ENCODE measurements at places on chromosomes 5 and 9.

GRCh38 chr5:32042551-32042961, 131.6 kb downstream of the GOLPH3 start:
- peaks cover 11% of the 10 kb centered on the region for H3K4me1 ChIP-seq
- no peaks in the 10 kb centered on the region for H3K27me3 ChIP-seq
- DNase-seq: no peak
- no peak overlapping the region for H3K27ac ChIP-seq
- H3K4me3 ChIP-seq: no peak overlapping the region

- H3K27ac ChIP-seq: no peak overlapping the region
- no peaks in the 10 kb centered on the region for H3K27me3 ChIP-seq
- H3K4me1 ChIP-seq: peaks cover 13% of the 10 kb centered on the region
- peaks cover 25% of the 10 kb centered on the region for H3K36me3 ChIP-seq
- no peak overlapping the region for H3K4me3 ChIP-seq
Observed at GRCh38 chr9:93603011-93603410, 26.6 kb downstream of the PHF2 start.

DNA sequence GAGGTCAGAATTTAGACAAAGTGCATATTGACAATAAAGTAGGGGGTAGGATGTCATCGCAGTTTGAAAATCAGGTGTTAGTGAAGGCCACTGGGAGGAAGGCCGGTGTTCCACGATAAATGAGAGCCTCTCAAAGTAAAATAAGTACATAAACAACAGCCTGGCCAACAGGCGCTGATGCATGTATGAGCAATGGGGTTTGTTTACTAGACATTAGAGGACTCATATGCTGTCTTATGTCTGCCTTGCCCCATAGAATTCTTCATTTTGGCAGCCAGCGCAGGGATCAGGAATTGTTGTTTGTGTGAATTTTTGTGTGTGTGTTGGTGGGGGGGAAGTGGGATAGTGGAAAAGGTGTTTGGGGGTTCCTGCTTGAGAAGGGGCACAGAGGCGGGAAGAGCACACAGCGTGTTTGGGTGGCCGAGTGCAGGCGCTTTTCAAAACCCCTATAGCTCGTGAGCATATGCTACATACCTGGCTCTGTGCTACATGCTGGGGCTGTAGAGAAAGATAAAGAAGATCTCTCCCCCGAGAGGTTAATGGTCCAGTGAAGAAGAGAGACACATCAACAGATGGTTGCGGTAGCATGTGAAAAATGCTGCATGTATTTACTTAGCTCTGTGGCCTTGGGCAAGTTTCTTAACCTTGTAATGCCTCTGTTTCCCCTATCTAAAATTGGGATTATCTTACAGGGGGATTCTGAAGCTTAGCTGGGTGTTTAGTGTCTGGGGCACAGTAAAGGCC, 11.5 kb downstream of the SNX30 start:
- peaks cover 7% of the 10 kb centered on the region for H3K36me3 ChIP-seq
- no peak for DNase-seq
- peaks cover 14% of the 10 kb centered on the region for H3K4me1 ChIP-seq
- no peak overlapping the region for H3K4me3 ChIP-seq
- H3K27me3 ChIP-seq: no peaks in the 10 kb centered on the region

DNA sequence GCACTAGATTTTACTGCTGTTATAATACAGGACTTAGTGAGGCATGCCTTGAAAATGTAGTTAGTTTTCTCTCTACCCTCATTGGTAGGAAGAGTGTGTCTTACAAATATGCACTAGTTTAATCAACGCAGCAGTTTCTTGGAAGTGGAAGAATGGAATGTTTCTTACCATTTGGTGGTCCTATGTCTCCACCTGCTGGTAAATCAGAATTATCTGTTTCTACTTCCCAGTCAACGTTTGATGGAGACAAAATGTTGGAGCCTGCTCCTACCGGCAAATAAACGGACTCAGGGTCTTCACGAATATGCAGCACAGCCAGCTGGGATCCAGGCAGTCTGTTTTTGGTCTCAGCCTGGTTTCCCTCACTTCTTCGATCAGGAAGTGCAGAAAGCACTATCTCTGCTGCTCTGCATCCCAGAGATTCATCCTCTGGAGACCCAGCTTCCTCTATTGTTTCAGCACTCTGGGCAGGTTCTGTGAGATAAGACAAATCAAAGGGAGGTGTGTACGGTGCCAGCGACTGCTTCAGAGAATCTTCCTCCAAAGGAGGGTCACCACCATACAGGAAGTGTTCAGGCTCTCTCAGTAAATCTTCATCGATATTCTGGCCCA, 59.5 kb upstream of the PCA3 start:
- DNase-seq: no peak
- H3K4me1 ChIP-seq: peaks cover 16% of the 10 kb centered on the region
- H3K27ac ChIP-seq: no peak overlapping the region
- H3K27me3 ChIP-seq: peaks cover 50% of the 10 kb centered on the region
- H3K4me3 ChIP-seq: no peak overlapping the region

DNA sequence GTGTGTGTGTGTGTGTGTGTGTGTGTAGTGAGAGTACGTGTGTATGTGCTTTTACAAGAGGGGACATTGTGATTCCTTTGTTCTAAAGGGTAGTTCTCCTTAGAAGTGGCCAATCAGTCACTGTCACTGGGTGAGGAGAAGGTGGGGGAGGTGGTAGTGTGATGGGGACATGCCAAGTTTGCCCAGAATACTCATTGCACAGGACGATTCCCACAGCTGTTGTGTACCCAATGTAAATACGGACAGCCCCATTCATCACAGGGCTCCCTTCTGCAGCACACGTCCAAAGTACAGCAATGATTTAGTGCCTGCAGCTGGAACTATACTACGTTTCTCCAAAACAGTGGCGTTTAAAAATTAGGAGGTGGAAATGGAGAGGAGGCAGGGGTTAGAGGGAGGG, 287.8 kb downstream of the TLR4 start:
- DNase-seq: no peak
- no peak overlapping the region for H3K4me3 ChIP-seq

- H3K27ac ChIP-seq: no peak overlapping the region
- no peaks in the 10 kb centered on the region for H3K36me3 ChIP-seq
- no peak for DNase-seq
- peaks cover 4% of the 10 kb centered on the region for H3K27me3 ChIP-seq
Observed at GRCh38 chr9:20294046-20294750, 328.1 kb downstream of the MLLT3 start.

GRCh38 chr9:120454467-120454866, 125.5 kb downstream of the CDK5RAP2 start:
- no peak overlapping the region for H3K27ac ChIP-seq
- no peaks in the 10 kb centered on the region for H3K27me3 ChIP-seq
- DNase-seq: no peak
- peaks cover 3% of the 10 kb centered on the region for H3K4me1 ChIP-seq
- no peak overlapping the region for H3K4me3 ChIP-seq

- peaks cover 2% of the 10 kb centered on the region for H3K27me3 ChIP-seq
- H3K4me1 ChIP-seq: peaks cover 8% of the 10 kb centered on the region
- no peak overlapping the region for H3K27ac ChIP-seq
- DNase-seq: no peak
- no peaks in the 10 kb centered on the region for H3K36me3 ChIP-seq
Observed at GRCh38 chr9:129724456-129725190, 28.2 kb downstream of the PTGES start.

DNA sequence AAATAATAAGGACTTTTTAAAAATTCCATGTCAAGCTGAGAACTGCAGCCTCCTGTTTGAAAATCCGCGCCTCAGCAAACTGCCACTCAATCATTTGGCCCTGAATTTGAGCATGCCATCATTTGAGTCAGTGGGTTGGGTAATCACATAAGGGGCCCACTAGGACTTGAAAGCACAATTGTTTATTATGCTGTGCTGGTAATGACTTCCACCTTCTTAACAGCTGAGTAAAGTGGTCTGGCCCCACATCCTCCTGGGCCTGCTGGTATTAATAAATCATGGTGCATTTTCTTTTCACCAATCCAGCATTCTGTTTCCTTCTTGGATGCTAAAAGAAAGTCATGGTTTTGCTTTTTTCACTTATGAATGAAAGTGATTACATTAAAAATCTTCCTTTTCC, 103.0 kb upstream of the CTSL start:
- peaks cover 23% of the 10 kb centered on the region for H3K4me1 ChIP-seq
- peak overlapping the region; percentile 37 for H3K27ac ChIP-seq
- H3K27me3 ChIP-seq: no peaks in the 10 kb centered on the region
- DNase-seq: no peak
- H3K36me3 ChIP-seq: peaks cover 41% of the 10 kb centered on the region
- H3K4me3 ChIP-seq: no peak overlapping the region

DNA sequence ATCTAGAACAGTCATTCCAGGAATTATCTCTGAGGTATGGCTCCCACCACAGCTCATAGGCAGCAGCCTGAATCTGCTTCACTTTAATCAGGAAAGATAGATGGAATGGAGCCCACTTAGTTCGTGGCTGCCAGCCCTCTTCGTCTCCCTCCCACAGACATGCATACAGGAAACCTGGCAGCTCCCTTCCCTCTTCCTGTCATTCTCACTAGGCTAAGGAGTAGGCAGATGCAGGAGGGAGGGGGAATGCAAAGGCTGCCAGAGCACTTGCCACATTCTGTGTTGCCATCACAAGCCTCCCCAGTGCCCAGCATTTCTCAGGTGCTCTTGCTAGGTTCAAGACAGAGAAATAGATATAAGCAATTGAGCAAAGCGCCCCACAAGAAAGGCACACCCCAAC, 378.9 kb downstream of the ELAVL2 start:
- H3K4me1 ChIP-seq: no peaks in the 10 kb centered on the region
- no peaks in the 10 kb centered on the region for H3K36me3 ChIP-seq
- no peak overlapping the region for H3K27ac ChIP-seq
- peaks cover 9% of the 10 kb centered on the region for H3K27me3 ChIP-seq
- no peak overlapping the region for H3K4me3 ChIP-seq

- peaks cover 29% of the 10 kb centered on the region for H3K4me1 ChIP-seq
- DNase-seq: no peak
- H3K27ac ChIP-seq: no peak overlapping the region
- H3K27me3 ChIP-seq: no peaks in the 10 kb centered on the region
- peaks cover 11% of the 10 kb centered on the region for H3K36me3 ChIP-seq
Observed at GRCh38 chr5:14168144-14168792, 25.1 kb downstream of the TRIO start.

- H3K27ac ChIP-seq: no peak overlapping the region
- H3K4me1 ChIP-seq: no peaks in the 10 kb centered on the region
Observed at GRCh38 chr5:143297756-143298155, 105.7 kb downstream of the NR3C1 start.

DNA sequence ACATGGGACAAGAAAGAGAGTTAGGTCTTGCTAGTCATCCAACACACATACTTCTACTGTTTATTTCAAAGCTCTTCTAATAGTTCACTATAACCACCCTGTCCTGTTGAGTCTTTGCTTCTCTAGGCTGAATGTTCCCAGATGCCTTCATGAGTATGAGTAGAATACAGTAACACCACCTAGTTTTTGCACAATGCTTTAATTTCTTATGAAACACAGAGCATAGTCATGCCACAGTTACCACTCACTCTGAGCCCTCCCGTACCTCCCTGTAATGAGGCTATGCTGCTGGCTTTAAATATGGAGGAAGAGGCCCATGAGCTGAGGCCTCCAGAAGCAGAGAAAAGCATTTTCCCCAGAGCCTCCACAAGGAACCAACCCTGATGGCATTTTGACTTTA, 75.0 kb upstream of the SLC1A3 start:
- H3K27me3 ChIP-seq: no peaks in the 10 kb centered on the region
- H3K4me1 ChIP-seq: peaks cover 27% of the 10 kb centered on the region
- no peak overlapping the region for H3K4me3 ChIP-seq
- H3K36me3 ChIP-seq: no peaks in the 10 kb centered on the region
- no peak for DNase-seq

DNA sequence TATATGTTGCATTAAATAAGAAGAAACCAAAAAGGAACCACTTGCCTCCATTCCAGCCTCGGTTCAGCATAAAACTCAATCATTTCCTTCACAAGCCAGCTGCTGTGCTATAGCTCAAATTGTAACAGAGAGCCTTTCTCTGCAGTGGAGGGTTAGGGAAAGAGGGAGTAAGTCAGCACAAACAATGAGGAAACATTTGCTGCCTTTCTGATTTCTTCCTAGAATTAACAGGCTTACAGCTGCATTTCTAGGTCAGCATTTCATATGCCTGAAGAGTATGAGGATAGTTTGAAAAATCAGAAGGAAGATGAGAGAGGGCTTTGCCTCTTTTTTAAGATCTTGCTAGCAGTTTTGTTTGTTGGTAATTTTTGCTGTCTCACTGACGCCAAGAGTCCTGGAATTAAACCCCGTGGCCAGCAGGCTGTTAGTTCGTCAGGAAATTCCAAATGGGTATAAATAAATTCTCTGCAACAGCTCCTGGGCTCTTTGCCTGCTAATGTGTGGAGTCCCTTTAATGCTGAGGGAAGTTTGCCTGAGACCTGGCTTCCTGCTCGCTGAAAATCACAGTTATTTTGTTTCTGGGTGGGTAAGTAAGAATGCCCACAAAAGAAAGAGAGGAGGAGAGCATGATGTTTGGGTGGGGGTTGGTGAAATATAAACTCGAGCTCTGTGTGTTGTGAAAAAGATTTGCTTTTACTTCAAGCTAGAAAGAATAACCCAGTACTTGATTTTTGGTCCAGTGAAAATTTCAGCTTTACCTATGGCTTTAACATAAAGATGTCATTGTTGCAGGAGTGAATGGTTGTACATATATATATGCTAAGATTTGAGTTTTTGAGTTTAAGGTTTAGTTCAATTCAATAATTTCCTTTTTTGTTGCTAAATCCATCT, 148.1 kb upstream of the DMRT1 start:
- peaks cover 2% of the 10 kb centered on the region for H3K36me3 ChIP-seq
- H3K4me3 ChIP-seq: peak overlapping the region; percentile 56
- H3K4me1 ChIP-seq: peaks cover 67% of the 10 kb centered on the region
- no peak for DNase-seq
- peak overlapping the region; percentile 97 for H3K27ac ChIP-seq

Measured in mesothelial cell of epicardium (in vitro differentiated cells).